Regular cardiac myocyte (primary cell): ENCODE measurements at places on chromosomes 11 and 22. TPM values are rescaled to one million over a fixed set of nuclear protein-coding genes. Genes with fewer than 3 reads are reported as not detected.

The C11orf21 gene
- not detected in 2 replicates for total RNA-seq

The MUC5AC gene
- not detected in 2 replicates for total RNA-seq

The CFAP300 gene
- total RNA-seq = 8.7 and 9.4 TPM in 2 replicates

The REXO2 gene
- total RNA-seq = 271 and 318 TPM in 2 replicates

The PVALB gene
- not detected in 2 replicates for total RNA-seq

The PANX2 gene
- total RNA-seq = 0.19 and 0.56 TPM in 2 replicates

The EFEMP2 gene
- 44.9 and 71.0 TPM in 2 replicates for total RNA-seq

The ANGPTL5 gene
- under 0.01 and 0.28 TPM in 2 replicates for total RNA-seq

The ADM gene
- total RNA-seq = 215 and 1,405 TPM in 2 replicates

The DAGLA gene
- 2.3 and 2.7 TPM in 2 replicates for total RNA-seq

The OR51E1 gene
- not detected in 2 replicates for total RNA-seq

The RPUSD4 gene
- 22.0 and 22.4 TPM in 2 replicates for total RNA-seq

The CHEK2 gene
- total RNA-seq = 16.5 and 20.3 TPM in 2 replicates

The POLA2 gene
- 4.5 and 16.9 TPM in 2 replicates for total RNA-seq

The SAA2 gene
- 1.5 and 3.1 TPM in 2 replicates for total RNA-seq

The HTR3A gene
- not detected in 2 replicates for total RNA-seq

The FHIP1B gene
- 7.7 and 10.1 TPM in 2 replicates for total RNA-seq

The ZPR1 gene
- total RNA-seq = 38.9 and 52.9 TPM in 2 replicates

The OR8D1 gene
- total RNA-seq = under 0.01 TPM in 1 of 2 replicates, not detected in the other

The C11orf52 gene
- total RNA-seq = 0.38 and 1.4 TPM in 2 replicates

The CCDC88B gene
- 1.2 and 2.3 TPM in 2 replicates for total RNA-seq

The MUC15 gene
- total RNA-seq = not detected in 2 replicates

The AP5B1 gene
- total RNA-seq = 7.7 and 8.5 TPM in 2 replicates

The DEUP1 gene
- not detected in 2 replicates for total RNA-seq

The OR8G1 gene
- not detected in 2 replicates for total RNA-seq
